ENCODE measurements at places on chromosomes 5 and 9. TPM values are rescaled to one million over a fixed set of nuclear protein-coding genes. Genes with fewer than 3 reads are reported as not detected.
A peak's percentile ranks its signal among the peaks of the same experiment; 100 is the strongest.

DNA sequence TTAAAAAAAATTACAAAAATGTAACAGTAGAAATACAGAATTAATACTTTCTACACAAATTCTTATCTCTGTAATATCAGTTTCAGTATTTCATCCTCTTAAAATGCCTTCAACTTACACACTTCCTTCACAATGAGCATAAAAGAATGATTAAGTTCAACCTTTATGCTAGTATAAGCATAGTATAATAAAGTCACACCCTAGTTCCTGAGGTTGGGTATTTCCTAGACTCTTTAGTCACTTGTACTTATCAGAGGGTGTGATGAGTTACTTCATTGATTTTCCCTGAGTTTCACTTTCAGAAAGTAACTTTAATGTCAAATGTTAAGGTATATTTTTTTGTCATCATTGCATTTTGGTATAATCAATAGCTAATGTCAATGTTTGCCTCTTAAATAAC is 302.4 kb downstream of the PDE4D start:
- H3K4me1 ChIP-seq = peaks cover 9% of the 10 kb centered on the region
- no peaks in the 10 kb centered on the region for H3K27me3 ChIP-seq
- H3K4me3 ChIP-seq = no peak overlapping the region
- H3K27ac ChIP-seq = no peak overlapping the region

Gene LAMC3
- total RNA-seq = 28.5 TPM

GRCh38 chr5:107653685-107654084 is 17.1 kb downstream of the EFNA5 start:
- no peaks in the 10 kb centered on the region for H3K4me1 ChIP-seq
- H3K27ac ChIP-seq = no peak overlapping the region
- no peak overlapping the region for H3K4me3 ChIP-seq
- no peaks in the 10 kb centered on the region for H3K36me3 ChIP-seq

- DNase-seq = peak; percentile 62
- no peaks in the 10 kb centered on the region for H3K36me3 ChIP-seq
- no peaks in the 10 kb centered on the region for H3K4me1 ChIP-seq
Observed at GRCh38 chr5:1763548-1763911, 36.1 kb downstream of the MRPL36 start.

Gene FGF10
- total RNA-seq = 2.7 TPM

GRCh38 chr5:116363780-116364179 is 210.8 kb downstream of the SEMA6A start:
- no peaks in the 10 kb centered on the region for H3K27me3 ChIP-seq
- no peak for DNase-seq
- peaks cover 20% of the 10 kb centered on the region for H3K4me1 ChIP-seq
- no peak overlapping the region for H3K27ac ChIP-seq
- no peak overlapping the region for H3K4me3 ChIP-seq
- no peaks in the 10 kb centered on the region for H3K36me3 ChIP-seq

Gene NMUR2
- 2.1 TPM for total RNA-seq

GRCh38 chr9:73054091-73054490 is 97.6 kb upstream of the ANXA1 start:
- H3K36me3 ChIP-seq = no peaks in the 10 kb centered on the region
- no peak overlapping the region for H3K4me3 ChIP-seq
- DNase-seq = no peak
- no peak overlapping the region for H3K27ac ChIP-seq
- H3K27me3 ChIP-seq = no peaks in the 10 kb centered on the region

- no peak overlapping the region for H3K27ac ChIP-seq
- no peaks in the 10 kb centered on the region for H3K4me1 ChIP-seq
- H3K36me3 ChIP-seq = no peaks in the 10 kb centered on the region
- DNase-seq = no peak
- no peaks in the 10 kb centered on the region for H3K27me3 ChIP-seq
Observed at GRCh38 chr5:165232509-165233028, 1727.2 kb downstream of the MAT2B start.

DNA sequence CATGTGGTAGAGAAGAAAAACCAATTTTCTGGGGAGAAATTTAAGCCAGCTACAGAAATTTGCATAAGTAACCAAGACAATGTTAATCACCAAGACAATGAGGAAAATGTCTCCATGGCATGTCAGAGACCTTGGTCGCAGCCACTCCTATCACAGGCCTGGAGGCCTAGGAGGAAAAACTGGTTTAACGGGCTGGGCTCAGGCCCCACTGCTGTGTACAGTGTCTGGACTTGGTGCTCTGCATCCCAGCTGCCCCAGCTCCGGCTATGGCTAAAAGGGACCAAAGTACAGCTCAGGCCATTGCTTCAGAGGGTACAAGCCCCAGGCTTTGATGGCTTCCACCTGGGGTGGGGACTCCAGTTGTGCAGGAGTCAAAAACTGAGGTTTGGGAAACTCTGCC is 1075.1 kb upstream of the CDH18 start:
- H3K27me3 ChIP-seq = no peaks in the 10 kb centered on the region
- H3K36me3 ChIP-seq = no peaks in the 10 kb centered on the region
- no peak overlapping the region for H3K4me3 ChIP-seq
- DNase-seq = peak; percentile 49
- no peak overlapping the region for H3K27ac ChIP-seq
- no peaks in the 10 kb centered on the region for H3K4me1 ChIP-seq

DNA sequence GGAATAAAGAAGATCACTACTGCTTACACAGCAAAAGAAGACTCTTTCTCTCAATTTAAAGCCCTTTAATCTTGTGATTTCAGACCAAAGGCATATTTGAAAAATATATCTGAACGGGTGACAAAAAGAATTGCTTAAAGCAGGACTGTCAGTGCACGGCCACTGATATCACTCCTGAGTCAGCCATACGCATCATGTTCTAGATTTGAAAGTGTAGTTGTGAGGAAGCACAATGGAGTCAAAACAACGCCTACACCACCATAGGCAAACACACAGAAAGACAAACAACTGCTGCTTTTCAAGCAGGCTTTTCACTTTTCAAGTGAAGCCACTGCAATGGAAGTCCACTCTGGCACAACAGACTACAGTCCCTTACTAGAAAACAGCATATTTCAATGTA is 141.7 kb downstream of the AUH start:
- DNase-seq = no peak
- no peak overlapping the region for H3K27ac ChIP-seq
- no peaks in the 10 kb centered on the region for H3K4me1 ChIP-seq
- H3K36me3 ChIP-seq = peaks cover 7% of the 10 kb centered on the region
- H3K27me3 ChIP-seq = no peaks in the 10 kb centered on the region
- no peak overlapping the region for H3K4me3 ChIP-seq

GRCh38 chr9:99184110-99184474 is 37.6 kb downstream of the ALG2 start:
- no peak overlapping the region for H3K4me3 ChIP-seq
- no peak for DNase-seq
- peak overlapping the region; percentile 24 for H3K27ac ChIP-seq
- peaks cover 12% of the 10 kb centered on the region for H3K4me1 ChIP-seq

DNA sequence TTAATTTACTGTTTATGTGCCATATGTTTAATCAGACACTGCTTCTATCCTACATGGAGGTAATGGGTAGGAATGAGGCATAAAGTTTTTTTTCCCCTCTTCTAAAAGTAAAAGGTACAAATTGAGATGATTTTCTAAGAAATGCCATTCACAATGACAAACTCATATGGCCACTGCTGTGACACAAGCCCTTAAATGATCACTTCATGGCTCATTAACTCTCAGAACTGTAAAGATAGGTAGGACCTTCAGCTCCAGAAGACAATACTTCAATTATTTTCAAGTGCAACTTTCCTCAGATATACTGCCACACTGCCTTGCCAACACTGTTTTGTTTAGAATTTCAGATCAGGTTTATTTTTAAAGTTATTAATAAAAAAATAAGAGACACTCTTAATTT is 362.9 kb upstream of the ZNF608 start:
- no peak overlapping the region for H3K27ac ChIP-seq
- DNase-seq = no peak
- no peaks in the 10 kb centered on the region for H3K27me3 ChIP-seq
- H3K36me3 ChIP-seq = no peaks in the 10 kb centered on the region
- no peak overlapping the region for H3K4me3 ChIP-seq

DNA sequence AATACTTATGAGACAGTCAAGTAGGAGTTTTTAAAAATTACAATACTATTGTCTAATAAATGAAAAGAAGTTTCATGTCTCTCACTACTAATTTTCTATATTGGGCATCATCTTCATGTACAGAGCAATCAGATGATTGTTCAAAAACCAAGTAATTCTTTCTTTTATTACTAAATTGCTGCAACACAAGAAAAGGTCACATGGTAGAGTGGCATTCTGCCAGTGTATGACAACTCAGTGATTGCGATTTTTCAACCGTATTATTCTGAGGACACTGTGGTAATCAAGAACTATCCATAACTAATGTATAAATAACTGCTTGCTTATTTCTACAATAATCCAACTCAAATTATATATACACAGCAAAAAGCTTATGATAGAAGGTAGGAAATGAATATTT is 96.7 kb upstream of the GRHPR start:
- H3K27me3 ChIP-seq = no peaks in the 10 kb centered on the region
- no peak for DNase-seq
- H3K36me3 ChIP-seq = no peaks in the 10 kb centered on the region
- no peak overlapping the region for H3K27ac ChIP-seq
- no peak overlapping the region for H3K4me3 ChIP-seq
